NCI-H2081 treated with DMSO at 0.1 percent for 48 hours (cell line): ENCODE measurements at places on chromosomes 16 and 17.

DNA sequence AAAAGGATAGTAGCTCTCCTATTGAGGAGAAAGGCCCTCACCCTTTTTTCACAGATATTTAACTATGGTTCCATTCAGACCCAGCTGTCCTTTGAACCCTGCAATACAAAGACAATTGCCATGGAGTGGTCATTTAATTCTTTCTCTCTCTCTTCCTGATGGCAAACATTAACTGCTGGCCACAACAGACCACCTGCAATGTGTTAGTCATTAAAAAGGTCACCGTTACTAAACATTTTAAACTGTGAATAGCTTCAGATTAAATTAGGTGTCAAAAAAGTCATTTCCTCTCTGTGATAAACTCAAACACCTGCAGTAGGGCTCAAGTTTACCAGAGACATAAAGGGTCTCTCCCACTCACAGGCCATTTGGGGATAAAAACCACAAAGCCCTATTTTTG lies 697.2 kb downstream of the TOX3 start:
- no peak for DNase-seq

DNA sequence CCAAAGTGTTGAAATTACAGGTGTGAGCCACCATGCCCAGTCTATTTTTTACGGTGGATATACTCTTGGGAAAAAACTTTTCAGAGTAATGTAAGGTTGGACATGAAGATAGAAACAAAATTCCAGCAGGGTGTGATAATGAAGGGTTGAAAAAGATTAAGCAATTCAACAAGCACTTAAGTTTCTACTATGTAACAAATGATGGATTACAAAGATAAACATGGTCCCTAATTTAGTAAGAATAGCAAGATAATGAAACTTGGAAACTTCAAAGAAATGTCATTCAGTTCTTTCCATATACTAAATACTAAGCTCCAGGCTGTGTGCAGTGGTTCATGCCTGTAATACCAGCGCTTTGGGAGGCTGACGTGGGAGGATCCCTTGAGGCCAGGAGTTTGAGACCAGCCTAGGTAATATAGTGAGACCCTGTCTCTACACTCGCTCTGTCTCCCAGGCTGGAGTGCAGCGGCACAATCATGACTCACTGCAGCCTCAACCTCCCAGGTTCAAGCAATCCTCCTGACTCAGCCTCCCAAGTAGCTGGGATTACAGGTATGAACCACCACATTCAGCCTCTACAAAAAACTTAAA lies 31.0 kb downstream of the PSMD12 start:
- no peak for DNase-seq

DNA sequence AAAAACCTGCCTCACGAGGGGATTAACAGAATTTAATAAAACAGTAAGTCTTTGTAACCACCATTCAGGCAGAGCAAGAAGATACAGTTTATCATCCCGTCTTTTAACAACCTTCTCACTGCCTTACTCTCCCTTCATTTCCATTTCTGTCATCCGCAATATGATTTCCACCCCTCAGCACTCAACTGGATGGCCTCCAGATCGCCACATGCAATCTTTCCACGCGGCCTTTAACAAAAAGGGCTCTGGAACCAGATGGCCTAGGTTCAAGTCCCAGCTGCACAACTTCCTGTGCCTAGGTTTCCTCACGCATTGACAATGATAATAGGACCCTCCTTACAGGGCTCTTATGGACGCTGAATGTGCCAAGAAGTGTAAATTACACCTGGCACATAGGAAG lies 103.6 kb downstream of the GAS7 start:
- no peak for DNase-seq

GRCh38 chr17:59521465-59522126 lies 43.8 kb upstream of the DHX40 start:
- DNase-seq: no peak

GRCh38 chr17:1206026-1206777 lies 26.4 kb upstream of the ABR start:
- no peak for DNase-seq

DNA sequence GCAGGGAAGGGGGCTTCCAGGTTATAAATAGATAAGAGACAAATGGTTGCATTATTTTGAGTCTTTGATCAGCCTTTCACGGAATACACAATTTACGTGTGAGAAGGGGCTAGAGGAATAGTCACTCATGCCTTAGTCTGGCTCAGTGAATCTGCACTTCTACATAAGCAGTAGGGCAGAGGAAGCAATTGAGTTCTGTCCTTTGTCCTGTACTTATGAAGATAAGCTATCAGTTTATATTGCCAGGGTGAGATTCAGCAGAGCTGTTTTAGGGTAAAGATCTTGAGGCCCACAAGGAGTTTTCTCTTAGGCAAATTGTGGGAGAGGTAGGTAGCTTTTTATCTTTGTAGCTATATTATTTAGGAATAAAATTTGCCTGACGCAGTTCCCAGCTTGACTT lies 33.3 kb downstream of the TOM1L1 start:
- no peak for DNase-seq

GRCh38 chr17:75364078-75364477 lies 41.4 kb downstream of the GRB2 start:
- no peak for DNase-seq

GRCh38 chr16:81846105-81846504 lies 67.0 kb downstream of the PLCG2 start:
- no peak for DNase-seq

GRCh38 chr17:49766918-49767530 lies 3.1 kb upstream of the FAM117A start:
- no peak for DNase-seq

GRCh38 chr17:43068570-43069367 lies 43.7 kb downstream of the RND2 start:
- DNase-seq: no peak

DNA sequence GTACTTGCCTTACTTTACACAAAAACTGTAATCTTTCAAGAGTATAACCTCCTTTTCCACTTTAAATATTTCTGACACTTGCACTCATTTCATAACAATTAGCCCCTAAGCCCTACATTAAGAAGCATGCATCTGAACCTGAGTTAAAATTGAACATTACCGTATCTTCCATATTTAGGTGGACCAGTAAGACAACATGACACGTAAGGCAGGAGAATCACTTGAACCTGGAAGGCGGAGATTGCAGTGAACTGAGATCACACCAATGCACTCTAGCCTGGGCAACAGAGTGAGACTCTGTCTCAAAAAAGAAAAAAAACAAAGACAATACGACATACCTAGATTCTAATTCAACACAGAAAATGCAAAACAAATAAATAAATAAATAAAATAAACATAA lies 7.0 kb downstream of the PHF12 start:
- no peak for DNase-seq

- DNase-seq: no peak
These were observed 65.1 kb upstream of the MED9 start for GRCh38 chr17:17411692-17412091.

DNA sequence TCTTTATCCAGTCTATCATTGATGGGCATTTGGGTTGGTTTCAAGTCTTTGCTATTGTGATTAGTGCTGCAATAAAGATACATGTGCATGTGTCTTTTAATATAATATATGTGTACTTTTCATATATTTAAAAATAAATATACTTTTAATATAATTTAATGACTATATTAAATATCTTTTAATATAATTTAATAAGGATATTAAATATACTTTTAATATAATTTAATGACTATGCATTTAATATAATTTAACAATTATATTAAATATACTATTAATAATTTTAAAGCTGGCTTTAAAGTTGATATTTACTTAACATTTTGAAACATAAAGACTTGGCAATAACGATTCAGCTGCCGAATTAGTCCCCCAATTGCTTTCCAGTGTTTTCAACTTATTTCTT lies 1.2 kb downstream of the CCL23 start:
- DNase-seq: no peak

DNA sequence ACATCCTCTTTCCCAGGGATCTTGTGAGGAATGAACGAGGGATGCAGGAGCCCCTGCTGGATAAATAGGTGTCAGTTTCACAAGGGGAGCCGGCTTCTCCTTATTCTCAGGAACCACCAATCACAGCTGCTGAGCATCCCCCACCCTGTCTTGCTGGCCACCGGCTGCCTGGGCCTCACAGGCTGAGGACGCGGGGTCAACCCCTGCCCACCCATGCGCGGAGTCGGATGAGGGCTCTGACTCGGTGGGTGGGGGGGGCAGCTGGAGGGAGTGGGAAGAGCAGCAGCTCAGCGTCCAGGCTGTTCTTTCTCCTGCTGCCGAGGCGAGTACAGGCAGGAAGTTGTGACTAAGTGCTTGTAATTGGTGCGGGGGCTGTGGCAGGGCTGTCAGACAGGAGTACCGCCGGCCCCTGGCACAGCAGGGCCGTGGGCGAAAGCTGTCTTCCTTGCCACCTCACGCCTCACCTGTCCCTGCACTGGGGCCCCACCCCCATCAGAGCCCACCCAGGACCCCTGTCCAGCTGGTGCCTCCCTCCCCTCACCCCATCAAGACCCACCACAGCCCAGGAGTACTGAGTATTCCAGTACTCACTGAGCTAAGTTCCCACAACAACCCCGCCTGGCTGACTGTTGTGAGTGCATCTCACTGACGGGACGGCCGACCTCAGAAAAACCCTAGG lies 11.0 kb upstream of the DPEP1 start:
- DNase-seq: no peak

DNA sequence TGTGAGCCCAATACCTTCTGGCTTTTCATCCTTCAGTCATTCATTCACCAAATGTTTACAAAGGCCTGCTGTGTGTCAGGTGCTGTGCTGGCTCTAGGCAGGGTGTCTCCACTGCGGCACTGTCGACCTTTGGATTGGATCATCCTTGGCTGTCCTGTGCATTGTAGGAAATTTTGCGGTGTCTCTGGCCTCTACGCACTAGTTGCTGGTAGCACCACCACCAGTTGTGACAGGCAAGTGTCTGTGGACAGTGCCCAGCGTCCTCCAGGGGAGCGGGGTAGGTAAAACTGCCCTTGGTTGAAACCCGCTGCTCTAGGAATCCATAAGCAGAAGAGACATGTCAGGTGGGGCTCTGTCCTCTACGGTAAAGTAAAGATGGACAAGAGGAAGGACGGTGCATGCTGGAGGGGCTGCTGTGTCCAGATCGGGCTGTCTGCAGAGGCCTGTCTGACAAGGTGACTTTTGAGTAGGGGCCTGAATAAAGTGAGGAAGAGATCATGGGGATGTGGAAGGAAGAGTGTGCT lies 123.7 kb downstream of the SNX29 start:
- DNase-seq: no peak

- DNase-seq: no peak
These were observed 2.9 kb downstream of the ATP6V0C start for GRCh38 chr16:2516391-2517240.

DNA sequence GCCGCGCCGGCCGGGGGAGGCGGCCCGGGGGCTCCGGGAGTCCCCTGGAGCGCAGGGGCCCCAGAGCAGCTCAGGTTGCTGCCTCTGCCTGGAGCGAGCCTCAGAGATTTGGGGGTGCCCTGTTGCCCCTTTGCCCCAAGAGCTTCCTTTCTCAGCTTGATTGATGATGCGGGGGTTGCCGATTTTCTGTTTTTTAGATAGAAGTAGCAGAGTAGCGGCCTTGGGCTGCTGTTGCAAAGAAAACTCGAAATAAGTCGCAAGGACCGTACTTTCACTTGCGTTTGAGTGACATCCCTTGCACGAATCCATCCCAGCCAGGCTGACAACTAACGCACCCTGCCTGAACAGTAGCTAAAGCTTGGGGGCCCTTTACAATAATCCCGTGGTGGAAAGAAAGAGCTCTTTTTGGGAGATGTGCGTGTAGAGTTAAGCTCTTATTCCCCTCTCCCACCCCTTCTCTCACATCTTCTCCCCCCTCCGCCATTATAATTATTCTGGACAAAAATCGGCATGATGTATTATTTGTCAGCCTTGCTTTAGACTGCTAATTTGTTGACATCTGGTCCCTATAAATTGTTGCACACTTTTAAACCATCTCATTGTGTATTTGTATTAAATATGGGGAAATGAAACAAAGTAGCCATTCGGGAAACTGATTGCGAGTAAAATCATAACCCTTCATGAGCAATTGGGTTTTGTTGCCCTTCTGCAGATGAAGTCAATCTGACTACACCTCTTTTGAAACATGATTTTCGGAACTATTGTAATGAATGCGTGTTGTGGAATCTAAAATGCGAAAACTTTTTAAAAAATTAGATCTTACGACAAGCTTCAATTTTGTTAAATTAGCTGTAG lies 873 bp downstream of the USP10 start:
- no peak for DNase-seq

- DNase-seq: no peak
These were observed 16.4 kb downstream of the NTN1 start for GRCh38 chr17:9037736-9038135.

- DNase-seq: no peak
These were observed 211.7 kb downstream of the FTO start for GRCh38 chr16:53915452-53916160.

- DNase-seq: no peak
These were observed 4.3 kb upstream of the MYL4 start for GRCh38 chr17:47204722-47205418.

DNA sequence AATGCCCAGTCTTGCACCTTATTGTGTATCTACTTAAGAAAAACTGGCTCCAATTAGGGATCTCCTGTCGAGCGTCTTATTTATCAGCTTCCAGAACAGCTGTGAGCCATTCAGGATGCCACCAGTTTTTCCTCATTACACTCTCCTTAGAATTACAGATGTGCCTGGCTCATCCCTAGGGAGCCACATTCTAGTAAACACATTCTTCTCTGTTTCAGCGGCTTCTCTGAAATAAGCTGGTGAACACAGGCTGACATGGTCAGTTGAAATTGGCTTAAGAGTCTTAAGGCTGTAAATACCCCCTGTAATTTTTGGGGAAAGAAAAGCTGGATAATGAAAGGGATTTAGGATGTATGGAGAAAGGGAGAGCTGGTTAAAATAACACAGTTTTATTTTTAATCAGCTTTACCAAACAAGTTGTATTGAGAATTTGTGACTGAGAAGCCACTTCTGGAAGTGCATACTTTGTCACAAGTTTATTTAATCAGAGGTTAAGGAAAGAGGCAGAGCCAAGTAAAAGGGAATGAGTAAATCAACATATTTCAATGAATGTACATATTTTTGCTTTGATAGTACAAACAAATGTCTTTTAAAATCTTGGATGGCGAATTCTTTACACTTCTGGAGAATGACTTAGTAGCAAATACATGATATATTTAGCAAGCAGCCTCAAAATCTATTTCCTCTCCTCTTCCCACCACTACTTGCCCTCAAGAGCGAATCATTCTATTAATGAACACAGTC lies 562.0 kb upstream of the GOT2 start:
- DNase-seq: no peak

DNA sequence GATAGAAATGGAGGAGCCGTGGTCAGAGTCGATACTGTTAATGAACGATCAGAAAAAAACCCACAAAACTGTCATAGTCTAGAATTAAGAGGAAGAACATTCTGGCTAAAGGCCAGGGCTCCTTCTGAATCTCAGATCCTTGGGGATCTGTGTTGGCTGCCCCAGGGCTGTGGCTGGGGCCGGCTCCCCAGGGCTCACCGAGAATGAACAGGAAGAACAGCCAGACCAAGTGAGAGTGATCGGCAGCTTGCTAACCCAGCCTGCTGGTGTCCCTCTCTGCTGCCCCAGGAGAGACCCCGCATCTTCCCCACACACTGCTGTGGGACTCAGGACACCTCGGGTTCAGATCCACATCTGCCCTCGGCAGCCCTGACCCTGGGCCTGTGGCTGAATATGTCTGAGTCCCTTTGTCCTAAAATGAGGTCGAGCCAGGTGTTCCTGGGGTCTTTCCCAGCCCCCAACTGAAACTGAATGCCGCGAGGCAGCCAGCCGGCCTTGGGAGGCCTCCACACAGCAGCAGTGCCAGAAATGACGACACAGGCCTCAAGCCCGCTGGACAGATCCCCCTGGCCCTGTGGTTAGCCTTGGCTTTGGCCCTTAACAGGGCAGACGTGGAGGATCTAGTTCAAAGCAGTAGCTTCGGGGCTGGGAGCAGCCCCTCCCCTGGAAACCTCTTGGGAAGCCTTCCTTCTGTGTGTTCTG lies 23.9 kb upstream of the CLEC18A start:
- DNase-seq: no peak

GRCh38 chr16:66226762-66227161 lies 139.7 kb upstream of the CDH5 start:
- DNase-seq: no peak
